ENCODE measurements at places on chromosomes 12 and 14.
A peak's percentile ranks its signal among the peaks of the same experiment; 100 is the strongest.

DNA sequence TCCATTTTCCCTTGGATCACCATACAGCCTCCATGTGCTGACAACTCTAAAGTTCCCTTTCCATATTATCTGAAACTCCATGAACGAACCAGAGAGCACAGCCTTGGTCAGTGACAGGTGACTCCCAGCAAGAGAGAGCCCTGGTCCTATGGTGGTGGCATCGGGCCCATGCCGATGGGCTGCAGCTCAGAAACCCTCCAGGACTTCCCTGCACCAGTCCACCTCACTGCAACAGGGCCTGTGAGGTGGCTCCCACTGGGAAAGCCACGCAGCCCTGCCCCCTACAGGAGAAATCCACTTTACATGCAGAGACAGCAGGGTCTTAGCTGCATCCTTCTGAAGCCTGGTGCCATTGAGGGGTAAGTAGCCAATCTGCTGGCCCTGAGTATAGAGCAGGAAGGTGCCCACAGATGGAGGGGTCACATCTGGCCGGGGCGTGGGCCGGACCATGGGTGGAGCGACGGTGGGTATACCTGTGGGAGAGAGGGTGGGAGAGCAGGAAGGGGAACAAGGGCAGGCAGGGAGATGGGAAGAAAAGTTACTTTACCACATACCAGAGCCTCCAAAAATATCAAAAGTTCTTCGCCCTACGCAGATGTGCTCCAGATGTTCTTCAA lies 24.7 kb downstream of the RTRAF start:
- peak; percentile 88 for DNase-seq

- DNase-seq, result no peak
These were observed 44.3 kb downstream of the NCOR2 start for GRCh38 chr12:124523071-124523470.

DNA sequence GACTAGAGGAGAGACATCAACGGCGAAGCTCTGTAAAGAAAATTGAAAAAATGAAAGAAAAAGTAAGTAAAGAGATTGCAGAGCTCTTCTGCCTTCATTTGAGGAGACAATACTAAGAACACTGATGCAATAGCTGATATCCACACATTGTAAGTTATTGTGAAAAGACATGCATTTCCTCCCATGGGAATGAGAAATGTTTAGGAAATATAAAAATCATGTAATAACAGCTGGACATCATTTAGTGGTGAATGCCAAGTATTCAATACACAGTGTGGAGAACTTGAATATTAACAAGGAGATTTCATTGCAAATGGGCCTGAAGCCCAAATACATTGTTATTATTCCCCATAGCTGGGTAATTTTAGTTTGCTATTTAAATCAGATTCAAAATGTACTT lies 179.2 kb downstream of the KICS2 start:
- DNase-seq, result no peak

- DNase-seq, result no peak
These were observed 176.7 kb downstream of the TMEM132D start for GRCh38 chr12:129727100-129727499.

GRCh38 chr14:66293533-66294105 lies 192.6 kb upstream of the CCDC196 start:
- DNase-seq, result no peak

GRCh38 chr12:65367396-65367795 lies 88.9 kb downstream of the MSRB3 start:
- no peak for DNase-seq

DNA sequence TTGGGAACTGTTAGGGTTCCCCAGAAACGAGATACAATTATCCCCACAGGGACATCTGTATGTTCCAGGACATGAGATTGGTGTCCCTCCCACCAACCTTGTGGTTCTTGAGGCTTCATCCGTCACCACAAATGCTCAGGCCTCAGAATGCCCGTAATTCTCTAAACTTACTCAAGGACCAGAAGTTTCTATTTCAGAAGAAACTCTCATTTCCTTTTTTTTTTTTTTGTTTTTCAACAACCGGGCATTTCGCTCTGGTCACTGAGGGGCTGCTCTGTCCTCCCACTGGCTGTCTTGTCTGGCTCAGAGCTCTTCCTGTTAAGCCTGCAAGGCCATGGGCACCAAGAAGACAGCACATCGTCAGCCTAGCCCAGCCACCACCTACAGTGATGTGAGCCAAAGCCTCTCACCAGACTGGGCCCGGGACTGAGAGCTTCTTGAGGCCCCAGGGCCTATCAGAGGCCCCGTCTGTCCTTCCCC lies 36.2 kb downstream of the VDR start:
- no peak for DNase-seq

- no peak for DNase-seq
These were observed 765 bp downstream of the TMEM120B start for GRCh38 chr12:121713257-121713777.

DNA sequence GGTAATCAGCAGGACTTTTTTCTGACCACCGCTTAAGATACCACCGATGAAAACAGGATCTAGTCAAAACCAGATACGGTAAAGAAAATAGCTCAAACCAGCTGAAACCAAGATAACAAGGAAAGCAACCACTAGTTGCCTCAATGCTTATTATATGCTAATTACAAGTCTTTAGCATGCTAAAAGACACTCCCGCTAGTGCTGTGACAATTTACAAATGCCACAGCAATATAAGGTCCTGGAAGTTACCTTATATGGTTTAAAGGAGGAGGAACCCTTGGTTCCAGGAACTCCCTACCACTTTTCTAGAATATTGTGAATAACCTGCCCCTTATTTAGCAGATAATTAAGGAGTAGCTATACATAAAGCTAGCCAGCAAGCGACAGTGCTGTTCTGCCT lies 976.4 kb upstream of the SEL1L start:
- DNase-seq, result no peak

DNA sequence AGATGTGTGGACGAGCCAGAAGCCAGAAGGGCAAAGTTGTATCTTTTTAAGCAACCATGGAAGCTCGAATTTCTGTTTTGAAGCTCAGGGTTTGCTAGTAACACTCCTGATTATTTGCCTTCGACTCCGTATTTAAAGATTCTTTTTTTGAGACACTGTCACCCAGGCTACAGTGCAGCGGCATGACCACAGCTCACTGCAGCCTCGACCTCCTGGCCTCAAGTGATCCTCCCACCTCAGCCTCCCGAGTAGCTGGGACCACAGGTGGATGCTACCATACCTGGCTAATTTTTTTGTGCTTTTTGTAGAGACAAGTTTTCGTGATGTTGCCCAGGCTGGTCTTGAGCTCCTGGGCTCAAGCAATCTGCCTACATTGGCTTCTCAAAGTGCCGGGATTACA lies 18.7 kb upstream of the OASL start:
- DNase-seq, result peak; percentile 34

DNA sequence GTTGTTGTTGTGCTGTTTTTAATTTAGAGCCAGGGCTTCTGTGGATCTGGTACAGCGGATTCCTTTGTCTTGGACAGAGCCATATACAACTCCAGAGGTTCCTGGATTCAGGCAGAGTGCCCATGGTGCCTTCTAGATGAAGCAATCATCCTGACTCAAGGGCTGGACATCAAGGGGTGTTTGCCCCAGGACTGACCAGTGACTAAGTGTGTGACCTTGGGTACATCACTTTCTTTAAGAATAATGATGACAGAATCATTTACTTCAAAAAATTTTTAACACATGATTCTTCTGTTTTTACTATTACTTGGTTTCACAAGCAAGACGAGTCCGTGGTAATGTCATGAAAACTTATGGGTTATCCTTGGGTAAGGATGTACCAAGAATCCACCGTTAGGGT lies 397.3 kb downstream of the ZFP36L1 start:
- DNase-seq, result no peak

DNA sequence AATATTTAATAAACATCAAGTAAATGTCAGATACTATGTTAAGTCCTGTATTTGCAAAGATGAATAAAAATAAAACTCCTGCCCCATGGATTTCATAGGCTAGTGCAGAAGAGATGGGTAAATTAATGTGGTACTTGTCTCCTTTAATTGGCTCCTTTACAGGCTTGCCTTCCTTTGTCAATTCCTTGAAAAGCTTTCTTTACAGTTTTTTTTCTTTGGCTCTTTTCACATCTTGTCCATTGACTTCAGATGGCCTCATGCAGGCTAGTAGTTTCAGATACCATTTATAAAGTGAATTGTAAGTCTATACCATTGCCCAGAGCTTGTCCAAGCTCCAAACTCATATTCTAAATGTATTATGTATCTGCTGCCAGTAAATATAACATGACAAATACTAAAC lies 128.7 kb upstream of the GARIN2 start:
- no peak for DNase-seq

DNA sequence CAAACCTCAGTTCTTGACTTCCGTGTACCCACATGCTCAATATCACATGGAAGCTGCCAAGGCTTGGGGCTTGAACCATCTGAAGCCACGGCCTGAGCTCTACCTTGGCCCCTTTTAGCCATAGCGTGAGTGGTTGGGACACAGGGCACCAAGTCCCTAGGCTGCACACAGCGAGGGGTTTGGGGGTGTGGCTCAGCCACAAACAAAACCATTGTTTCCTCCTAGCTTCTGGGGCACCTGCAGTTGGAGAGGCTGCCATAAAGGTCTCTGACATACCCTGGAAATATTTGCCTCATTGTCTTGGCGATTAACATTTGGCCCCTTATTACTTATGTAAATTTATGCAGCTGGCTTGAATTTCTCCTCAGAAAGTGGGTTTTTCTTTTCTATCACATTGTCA lies 628.6 kb downstream of the NRXN3 start:
- no peak for DNase-seq

DNA sequence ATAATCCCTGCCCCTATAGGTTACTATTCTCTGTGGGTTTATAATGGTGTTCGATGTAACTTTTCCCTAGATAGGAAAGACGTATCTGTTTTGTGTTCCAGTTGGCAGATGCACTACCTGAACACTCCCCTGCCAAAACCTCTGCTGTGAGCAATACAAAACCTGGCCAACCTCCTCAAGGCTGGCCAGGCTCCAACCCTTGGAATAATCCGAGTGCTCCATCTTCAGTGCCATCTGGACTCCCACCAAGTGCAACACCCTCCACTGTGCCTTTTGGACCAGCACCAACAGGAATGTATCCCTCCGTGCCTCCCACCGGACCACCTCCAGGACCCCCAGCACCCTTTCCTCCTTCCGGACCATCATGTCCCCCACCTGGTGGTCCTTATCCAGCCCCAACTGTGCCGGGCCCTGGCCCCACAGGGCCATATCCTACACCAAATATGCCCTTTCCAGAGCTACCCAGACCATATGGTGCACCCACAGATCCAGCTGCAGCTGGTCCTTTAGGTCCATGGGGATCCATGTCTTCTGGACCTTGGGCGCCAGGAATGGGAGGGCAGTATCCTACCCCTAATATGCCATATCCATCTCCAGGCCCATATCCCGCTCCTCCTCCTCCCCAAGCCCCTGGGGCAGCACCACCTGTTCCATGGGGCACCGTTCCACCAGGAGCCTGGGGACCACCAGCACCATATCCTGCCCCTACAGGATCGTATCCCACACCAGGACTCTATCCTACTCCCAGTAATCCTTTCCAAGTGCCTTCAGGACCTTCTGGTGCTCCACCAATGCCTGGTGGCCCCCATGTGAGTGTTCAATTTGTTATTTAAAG lies 11.3 kb downstream of the MAPK1IP1L start:
- no peak for DNase-seq

GRCh38 chr12:62301799-62302133 lies 41.6 kb downstream of the USP15 start:
- no peak for DNase-seq

- DNase-seq, result no peak
These were observed 2.6 kb upstream of the ZNF385A start for GRCh38 chr12:54387114-54387467.
